Brain pericyte (primary cell): ENCODE measurements at places on chromosomes 7 and 10.

DNA sequence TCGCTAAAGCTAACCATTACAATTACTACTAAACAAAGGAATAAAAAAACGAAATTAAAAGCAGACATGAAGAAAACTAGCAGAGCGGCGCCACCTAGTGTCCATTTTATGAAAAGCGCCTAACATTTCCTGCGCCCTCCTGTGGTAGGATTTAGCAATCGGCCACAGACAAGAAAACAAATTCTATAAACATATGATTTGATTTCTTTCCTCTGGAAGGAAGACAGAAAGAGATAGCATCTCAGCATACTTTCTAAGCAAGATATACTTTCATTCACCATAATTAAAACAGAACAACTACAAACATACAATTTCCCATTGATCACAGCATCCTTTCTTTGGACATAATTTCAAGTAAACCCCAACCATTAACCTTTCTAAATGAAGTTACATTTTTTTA is 337.7 kb upstream of the NPVF start:
- DNase-seq: peak; percentile 72

GRCh38 chr7:99379043-99379577 is 4.6 kb downstream of the ARPC1B start:
- DNase-seq: peak; percentile 41

- no peak for DNase-seq
Observed at GRCh38 chr10:116879817-116880216, 30.5 kb downstream of the ENO4 start.

DNA sequence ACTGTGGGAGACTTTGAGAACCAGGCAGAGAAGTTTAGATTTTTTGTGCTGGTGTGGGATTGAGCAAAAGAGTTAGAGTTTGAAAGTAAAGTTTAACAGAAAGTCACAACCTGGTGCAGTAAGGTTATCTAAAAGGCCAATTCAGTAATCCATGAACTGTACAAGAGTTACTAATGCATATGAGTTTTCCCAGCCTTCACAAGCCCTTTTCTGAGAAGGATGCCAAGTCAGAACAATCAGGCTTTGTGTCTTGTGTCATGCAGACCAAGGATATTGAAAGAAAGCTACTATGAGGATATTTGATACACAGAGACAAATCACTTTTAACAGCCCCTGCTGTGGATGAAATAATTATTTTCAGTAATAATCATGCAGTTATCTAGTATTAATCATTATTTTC is 68.8 kb upstream of the MYO3A start:
- no peak for DNase-seq

DNA sequence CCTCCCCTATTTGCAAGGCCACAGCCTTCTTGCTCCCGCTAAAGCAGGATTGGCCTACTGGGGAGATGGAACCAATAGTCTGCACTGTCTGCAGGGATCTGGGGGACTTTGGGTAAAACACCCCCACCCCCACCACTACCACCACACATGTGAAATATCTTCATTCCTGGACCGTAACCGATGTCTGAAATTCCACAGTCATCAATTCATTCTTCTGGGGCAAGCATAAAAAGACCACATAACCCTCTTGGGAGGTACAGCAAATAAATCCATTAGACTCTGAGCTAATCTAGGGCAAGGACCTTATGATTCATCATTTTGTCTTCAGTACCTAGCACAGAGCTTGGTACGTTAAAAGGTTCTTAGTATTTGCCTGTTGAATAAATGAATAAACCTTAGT is 307.8 kb downstream of the GPAM start:
- no peak for DNase-seq

GRCh38 chr10:131792011-131792651 is 108.7 kb upstream of the PPP2R2D start:
- DNase-seq: no peak

- no peak for DNase-seq
Observed at GRCh38 chr7:31476073-31476745, 37.7 kb upstream of the ITPRID1 start.

DNA sequence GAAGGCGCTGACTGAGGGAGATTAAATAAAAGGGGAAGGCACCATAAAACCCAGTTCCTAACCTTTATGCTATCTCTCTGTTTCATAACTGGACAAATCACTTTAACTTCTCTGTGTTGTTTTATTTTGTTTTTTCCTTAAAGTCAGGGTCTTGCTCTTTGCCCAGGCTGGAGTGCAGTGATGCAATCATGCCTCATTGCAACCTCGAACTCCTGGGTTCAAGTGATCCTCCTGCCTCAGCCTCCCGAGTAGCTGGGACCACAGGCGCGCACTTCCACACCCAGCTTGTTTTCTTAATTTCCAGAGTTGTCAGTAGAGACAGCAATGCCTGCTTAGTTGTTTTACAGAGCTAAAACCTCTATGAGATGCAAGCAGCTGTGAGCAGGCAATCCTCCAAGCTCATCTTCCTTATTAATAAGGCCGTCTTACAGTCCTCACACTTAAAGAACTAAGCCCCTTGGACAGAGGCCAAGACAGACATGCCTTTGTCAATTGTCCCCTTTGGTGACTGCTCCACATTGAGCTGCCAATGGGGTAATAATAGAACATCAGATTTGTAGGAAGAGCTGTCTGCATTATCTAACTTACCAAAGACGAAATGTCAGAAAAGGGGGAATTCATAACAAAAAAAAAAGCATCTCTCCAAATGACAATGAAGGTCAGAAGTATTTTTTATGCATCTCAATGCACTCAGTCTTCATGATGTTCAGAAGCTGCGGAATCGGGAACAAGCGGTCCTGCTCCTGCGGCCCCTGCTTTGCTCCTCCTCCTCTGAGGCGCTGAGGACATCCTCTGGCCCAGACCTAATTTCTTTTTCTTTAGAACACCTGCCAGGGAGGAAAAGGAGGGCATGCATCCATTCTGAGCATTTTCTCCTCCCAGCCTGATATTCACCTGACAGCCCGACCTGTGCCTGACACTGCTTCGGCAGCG is 62.7 kb upstream of the RNF32 start:
- DNase-seq: no peak

- no peak for DNase-seq
Observed at GRCh38 chr7:14321947-14322346, 332.5 kb upstream of the ETV1 start.

- DNase-seq: no peak
Observed at GRCh38 chr7:47811632-47812380, 136.5 kb downstream of the PKD1L1 start.

- no peak for DNase-seq
Observed at GRCh38 chr7:104035351-104035750, 45.9 kb upstream of the RELN start.

GRCh38 chr7:135430626-135431025 is 79.3 kb downstream of the CNOT4 start:
- DNase-seq: no peak

- no peak for DNase-seq
Observed at GRCh38 chr10:52322323-52322722, 8.2 kb downstream of the DKK1 start.

- DNase-seq: no peak
Observed at GRCh38 chr10:66852811-66853210, 73.0 kb upstream of the LRRTM3 start.

DNA sequence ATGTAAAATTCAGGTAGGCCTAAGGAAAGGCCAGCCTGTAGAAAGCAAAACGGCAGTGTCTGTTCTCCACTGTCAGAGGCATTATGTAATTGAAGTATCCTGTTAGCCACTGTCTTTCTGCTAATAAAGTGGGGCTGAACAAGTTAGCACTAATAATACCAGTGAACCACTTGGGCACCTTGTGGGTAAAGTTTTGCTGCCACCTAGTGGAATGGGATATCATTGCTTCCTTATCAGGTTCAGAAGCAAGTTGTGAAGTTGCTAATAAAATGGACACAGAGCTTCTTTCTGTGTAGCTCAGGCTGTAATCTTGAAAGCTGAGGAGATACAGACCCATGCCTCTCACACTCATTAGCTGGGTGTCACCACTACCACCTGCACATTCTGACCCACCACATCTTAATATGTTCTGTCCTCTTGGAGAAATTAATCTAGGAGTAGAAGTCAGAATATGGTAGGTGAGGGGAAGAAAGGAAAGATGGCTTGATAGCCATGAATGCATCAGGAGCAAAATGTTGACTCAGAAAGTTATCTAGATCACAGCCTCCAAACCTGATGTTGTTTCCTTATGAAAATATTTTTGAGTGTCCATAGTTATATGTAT is 175.1 kb downstream of the SEPTIN7 start:
- DNase-seq: peak; percentile 47

GRCh38 chr7:144653449-144653848 is 182.4 kb downstream of the TPK1 start:
- no peak for DNase-seq

DNA sequence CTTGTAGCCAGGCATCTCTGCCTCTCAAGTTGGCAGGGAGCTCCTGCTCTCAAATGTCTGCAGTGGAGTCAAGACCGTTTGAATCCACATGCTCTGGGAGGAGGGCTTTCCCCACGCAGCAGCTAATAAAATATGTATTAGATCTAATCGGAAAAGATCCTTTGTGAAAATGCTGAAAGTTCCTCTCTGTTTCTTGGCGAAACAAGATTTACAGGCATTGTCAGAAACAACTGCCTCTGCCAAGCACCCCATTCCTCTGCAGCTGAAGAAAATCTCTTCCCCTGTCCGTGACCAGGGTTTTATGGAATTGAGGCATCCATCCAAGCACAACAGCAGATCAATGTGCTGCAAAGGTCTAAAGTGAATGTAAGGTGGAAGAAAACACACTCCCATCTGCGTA is 165.8 kb downstream of the TCERG1L start:
- DNase-seq: no peak

GRCh38 chr10:23174977-23175512 is 17.1 kb upstream of the PTF1A start:
- no peak for DNase-seq

DNA sequence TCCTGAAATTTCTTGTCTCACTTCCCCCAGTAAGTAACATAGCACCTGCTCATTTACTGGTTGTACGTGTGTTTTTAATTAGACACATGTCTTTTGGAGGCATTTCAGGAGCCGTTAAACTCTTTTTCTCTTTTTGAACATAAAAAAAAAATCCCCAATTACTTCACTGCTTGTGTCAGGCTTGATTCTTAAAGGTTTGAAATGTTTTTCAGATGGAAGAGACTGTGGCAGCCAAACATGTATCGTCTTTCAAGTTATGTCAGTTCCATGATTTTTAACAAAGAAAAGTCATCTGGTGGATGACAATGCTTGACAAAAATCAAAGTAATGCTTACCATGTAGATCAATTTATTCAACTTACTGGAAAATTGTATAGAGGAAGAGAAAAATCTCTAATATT is 585.8 kb downstream of the GATA3 start:
- DNase-seq: no peak

- no peak for DNase-seq
Observed at GRCh38 chr10:124559372-124560132, 97.9 kb downstream of the LHPP start.

GRCh38 chr7:142181211-142181610 is 69.7 kb downstream of the MGAM2 start:
- DNase-seq: no peak

DNA sequence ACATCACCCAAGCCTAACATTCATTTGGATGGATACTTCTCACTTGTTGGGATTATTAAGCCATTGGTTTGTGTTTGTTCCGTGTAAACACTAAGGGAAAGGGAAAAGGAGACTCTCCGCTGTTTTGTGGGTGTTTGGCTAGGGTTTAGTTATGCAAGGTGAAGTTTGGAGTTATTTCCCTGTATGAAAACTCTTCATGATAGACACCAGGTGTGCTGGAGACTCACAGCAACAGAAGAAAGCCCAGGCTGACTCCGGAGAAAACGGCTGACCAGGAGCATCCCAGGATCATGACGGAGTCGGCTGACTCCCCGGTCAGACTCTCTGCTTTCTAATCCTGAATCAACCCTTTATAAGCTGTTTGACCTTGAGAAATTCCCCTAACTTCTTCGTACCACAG is 94.1 kb upstream of the KLF6 start:
- no peak for DNase-seq
